ENCODE measurements at places on chromosomes 1 and 21. TPM values are rescaled to one million over a fixed set of nuclear protein-coding genes. Genes with fewer than 3 reads are reported as not detected.

DNA sequence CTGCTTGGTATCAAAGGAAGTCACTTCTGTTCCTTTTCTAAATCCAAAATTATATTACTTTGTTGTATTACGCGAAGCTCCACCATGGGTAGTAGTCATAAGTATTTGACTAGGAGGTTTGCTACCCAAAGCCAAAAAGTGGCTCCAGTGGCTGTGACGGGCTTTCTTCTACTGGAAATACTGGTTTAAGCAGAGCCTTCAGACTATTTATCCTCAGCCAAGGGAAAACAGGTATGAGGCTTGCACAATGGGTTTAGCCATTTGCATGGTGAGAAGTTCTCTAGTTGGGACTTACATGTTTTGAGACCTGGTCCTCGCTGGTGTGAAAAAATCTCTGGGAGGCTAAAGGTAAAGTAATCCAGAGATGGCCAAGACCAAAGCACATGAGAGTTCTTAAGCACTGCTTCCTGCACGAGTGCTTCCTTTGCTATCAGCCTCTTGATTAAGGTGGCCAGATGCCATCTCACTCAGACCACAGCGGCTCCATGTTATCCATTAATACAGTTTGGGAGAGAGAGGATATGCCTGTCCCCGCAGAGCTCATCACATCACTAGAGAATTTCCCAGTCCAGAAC, 121.2 kb downstream of the PIK3R3 start:
- DNase-seq: no peak

GRCh38 chr1:178323067-178323466, 173.7 kb downstream of the CLEC20A start:
- DNase-seq: no peak

- no peak for DNase-seq
These were observed 19.4 kb upstream of the ACOT11 start for GRCh38 chr1:54528613-54529012.

DNA sequence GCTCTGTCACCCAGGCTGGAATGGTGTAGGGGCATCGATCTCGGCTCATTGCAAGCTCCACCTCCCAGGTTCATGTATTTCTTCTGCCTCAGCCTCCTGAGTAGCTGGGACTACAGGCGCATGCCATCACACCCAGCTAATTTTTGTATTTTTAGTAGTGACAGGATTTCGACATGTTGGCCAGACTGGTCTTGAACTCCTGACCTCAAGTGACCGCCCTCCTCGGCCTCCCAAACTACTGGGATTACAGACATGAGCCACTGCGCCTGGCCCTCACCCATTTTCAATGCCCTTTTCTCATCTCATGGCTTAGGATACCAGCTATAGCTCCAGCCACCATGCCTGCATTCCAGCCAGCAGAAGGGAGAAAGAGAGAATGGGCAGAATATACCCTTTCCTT, 12.9 kb upstream of the SOX13 start:
- DNase-seq: no peak

DNA sequence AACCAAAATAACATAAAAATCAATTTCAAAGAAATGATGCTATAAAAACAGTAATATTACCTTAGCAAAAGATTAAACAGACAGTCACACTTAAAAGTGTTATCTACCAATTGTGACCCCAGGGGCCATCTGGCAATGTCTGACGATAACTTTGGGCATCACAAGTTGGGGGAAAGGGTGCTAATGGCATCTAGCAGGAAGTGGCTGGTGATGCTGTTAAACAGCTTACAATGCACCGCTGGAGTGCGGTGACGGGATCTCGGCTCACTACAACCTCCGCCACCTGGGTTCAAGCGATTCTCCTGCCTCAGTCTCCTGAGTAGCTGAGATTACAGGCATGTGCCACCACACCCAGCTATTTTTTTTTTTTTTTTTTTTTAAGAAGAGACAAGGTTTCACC, 27.6 kb downstream of the NUP133 start:
- DNase-seq: no peak

DNA sequence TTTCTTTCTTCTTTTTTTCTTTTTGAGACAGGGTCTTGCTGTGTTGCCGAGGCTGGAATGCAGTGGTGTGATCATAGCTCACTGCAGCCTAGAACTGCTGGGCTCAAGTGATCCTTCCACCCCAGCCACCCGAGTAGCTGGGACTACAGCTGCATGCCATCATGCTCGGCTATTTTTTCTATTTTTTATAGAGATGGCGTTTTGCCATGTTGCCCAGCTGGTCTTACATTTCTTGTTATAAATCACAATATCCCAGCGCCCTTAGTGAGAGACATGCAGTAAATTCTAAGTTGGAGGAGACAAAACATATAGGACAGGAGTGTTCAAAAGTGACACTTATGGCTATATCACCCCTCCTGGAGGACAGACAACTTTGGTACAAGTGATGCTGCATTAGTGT, 31.3 kb upstream of the ACTN2 start:
- no peak for DNase-seq

DNA sequence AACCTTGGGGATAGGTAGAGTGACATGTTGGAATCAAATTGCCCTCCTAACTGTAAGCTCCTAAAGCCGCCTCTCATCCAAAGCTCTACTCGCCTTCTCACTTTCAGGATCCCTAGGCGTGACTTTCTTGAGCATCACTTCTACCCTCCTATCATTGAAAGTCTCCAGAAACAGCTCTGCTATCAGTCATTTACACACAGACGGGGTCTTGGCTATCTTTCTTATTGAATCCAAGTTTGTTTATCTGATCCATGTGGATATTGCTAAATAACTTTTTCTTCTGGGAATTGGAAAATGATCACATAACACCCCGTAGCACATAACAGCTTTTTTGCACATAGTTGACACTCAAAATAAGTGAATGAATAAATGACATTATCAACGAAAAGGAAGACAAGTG, 216.4 kb upstream of the KIAA0040 start:
- DNase-seq: no peak

The FAM167B gene
- polyA plus RNA-seq: 10.0 TPM

The EFNA3 gene
- polyA plus RNA-seq: 4.8 TPM

The SLC25A34 gene
- polyA plus RNA-seq: 1.3 TPM

All from right renal cortex interstitium (tissue), 3 donors.